ENCODE measurements at places on chromosomes 16 and 17.

GRCh38 chr17:76735586-76736348, 1.4 kb downstream of the SRSF2 start:
- DNase-seq = no peak

GRCh38 chr17:50356418-50356817, 10.5 kb downstream of the XYLT2 start:
- DNase-seq = no peak

- no peak for DNase-seq
Measured at GRCh38 chr17:74337834-74338500, 11.9 kb downstream of the KIF19 start.

- no peak for DNase-seq
Measured at GRCh38 chr16:56355221-56355620, 70.1 kb downstream of the AMFR start.

GRCh38 chr17:69147460-69147859, 5.8 kb upstream of the ABCA6 start:
- no peak for DNase-seq
